Retina (tissue), 1 donor: ENCODE measurements at places on chromosomes 11 and 22.

GRCh38 chr22:23095733-23096342 lies 25.5 kb downstream of the GNAZ start:
- no peak for DNase-seq

DNA sequence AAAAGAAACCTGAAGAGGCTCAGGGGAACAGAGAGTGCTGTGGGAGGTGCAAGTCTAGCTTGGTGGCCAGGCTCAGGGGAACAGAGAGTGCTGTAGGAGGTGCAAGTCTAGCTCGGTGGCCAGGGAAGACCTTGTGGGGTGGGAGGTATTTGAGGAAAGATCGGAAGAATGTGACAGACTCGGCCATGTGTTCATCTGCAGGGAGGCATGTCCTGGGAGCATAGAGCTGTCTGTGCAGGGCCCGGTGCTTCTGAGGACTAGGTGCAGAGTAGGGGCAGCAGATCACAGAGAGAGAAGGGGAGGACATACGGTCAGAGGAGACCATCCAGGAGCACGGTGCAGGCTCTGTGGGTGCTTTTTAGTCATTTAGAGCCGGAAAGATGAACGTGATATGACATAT lies 10.8 kb downstream of the IFITM10 start:
- DNase-seq: no peak

DNA sequence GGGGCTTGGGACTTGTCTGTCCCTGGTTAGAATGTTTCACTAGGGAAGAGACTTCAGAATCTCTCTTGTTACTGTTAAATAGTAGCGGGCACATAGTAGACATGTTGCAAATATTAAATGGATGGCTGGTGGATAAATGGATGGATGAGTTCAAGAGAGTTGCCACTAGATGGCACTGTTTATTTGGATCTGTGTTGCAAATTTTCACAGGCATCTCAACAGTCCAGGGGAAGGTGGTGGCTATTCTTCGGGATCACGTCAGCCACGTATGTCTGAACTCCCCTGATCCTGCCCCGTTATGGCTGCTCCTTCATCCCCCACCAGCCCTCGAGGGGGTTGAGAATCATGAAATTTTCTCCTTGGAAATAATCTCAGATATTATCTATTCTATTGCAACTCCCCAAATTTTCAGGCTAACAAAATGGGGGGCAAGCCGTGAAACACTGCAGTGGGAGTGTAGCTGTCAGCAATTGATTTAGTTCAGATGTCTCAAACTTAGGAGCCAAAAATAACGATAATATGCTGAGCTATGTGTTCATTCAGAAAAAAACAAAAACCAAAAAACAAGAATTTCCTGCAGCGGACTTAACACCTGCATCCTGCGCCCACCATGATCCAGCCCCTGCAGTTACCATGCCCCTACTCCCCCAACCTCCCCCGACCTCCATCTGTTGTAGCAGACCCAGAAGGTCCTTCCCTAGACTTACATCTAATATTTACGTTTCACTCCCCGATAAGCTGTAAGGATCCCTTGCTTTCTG lies 29.1 kb upstream of the BIRC3 start:
- DNase-seq: peak; percentile 72

GRCh38 chr11:107882095-107882820 lies 23.7 kb upstream of the SLC35F2 start:
- DNase-seq: no peak

DNA sequence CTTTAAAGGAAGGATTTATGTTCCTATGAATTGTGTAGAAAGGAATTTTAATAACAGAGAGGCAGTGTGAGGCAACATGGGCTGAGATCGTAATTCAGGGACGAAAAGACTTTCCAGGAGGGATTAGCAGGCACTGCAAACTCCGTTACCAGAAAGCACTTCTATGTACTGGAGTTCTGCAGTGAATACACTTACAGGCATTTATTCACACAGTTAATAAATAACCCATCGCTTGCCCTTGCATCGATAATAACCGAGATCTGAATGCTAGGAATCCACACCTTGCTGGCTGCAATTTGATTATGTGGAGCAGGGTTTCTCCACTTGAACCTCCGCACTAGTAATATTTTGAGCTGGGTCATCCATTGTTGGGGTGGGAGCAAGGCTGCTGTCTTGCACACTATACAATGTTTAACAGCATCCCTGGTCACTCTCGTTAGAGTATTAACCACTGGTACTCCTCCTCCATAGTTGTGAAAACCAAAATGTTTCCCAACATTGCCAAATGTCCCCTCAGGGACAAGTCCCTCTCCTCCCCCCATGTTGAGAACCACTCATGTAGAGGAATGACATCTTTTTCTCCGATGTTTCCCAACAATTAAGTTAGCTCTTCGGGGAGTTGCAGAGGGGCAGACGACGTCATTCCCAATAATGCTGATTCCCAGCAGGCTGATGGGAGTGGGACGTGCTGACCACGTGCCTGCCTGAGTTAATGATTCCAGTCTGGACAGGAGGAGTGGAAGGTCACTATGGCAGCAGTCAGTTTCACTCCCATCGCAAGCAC lies 99.5 kb downstream of the SNX19 start:
- no peak for DNase-seq

GRCh38 chr11:128894685-128895084 lies 3.5 kb downstream of the KCNJ5 start:
- DNase-seq: no peak

- no peak for DNase-seq
These were observed 13.5 kb downstream of the RHBDD3 start for GRCh38 chr22:29254286-29254660.

DNA sequence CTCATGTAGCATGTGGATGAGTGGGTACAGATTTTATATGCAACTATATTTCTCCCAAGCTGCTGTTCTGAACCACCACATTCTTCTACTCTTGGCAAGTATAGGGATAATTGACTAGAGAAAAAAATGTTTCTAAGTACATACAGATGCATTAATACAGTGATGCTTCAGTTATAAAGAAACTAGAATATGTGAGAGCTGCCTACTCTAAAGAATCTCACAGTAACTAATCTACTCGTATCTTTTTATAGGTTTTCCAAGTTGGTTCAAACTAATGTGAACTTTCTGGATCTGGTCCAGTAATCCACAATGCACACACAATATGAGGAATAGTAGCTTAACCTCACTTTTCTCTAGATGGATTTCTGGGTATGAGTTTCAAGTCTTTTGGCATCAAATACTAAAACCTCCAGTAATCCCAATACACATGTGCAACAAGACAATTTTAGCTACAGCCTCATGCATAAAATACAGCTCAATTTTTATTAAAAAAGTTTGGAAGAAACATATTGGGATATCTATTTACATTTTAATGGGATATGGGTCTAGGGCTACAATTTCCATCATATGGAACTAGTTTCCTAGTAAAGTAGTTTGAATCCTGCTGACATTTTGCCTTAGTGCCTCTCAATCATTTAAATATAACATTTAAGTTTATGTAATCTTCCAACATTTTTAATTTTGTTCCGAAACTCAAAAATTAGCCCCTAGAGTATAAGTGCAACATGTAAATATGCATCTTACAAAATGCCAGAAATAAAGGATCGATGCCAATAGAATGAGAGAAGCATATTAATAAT lies 2209.7 kb downstream of the LRRC4C start:
- DNase-seq: no peak

DNA sequence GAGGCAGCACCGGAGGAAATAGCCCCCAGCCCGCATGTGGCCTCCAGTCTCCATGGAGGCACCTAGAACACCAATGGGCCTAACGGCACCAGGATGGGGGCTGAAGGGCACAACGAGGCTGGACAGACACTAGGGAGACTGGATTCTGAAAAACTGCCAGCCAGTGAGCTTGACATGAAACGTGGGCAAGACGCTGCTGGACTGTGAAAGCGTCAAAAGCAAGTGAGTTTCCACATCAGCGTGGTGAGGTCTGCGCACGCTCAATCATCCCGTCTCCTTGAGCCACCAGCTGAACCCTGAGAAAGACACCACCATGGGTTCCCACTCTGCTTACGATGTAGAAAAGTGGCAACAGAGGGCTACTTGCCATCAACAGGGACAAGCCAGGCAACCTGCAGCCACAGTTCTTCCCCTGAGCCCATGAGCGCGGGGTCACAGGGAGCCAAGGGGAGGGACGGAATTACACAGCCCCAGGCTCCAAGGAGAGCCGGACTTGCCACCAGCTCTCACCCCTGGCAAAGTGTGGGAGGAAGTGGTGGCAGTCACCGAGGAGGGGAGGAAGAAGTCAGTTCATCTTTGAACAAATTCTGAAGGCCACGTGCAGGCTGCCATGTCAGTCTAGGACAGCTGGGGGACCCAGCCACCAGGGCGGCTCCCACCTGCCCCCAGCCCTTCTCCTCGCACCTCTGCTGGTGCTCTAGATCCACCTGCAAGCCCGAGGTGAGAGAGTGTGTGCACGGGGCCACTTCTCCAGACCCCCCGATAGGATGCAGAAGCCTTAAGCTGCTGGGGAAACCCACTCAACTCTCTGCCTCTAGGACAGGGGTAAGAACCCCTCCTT lies 131.1 kb downstream of the MPPED1 start:
- DNase-seq: no peak

- DNase-seq: no peak
These were observed 95.7 kb downstream of the TEAD1 start for GRCh38 chr11:12769834-12770345.

DNA sequence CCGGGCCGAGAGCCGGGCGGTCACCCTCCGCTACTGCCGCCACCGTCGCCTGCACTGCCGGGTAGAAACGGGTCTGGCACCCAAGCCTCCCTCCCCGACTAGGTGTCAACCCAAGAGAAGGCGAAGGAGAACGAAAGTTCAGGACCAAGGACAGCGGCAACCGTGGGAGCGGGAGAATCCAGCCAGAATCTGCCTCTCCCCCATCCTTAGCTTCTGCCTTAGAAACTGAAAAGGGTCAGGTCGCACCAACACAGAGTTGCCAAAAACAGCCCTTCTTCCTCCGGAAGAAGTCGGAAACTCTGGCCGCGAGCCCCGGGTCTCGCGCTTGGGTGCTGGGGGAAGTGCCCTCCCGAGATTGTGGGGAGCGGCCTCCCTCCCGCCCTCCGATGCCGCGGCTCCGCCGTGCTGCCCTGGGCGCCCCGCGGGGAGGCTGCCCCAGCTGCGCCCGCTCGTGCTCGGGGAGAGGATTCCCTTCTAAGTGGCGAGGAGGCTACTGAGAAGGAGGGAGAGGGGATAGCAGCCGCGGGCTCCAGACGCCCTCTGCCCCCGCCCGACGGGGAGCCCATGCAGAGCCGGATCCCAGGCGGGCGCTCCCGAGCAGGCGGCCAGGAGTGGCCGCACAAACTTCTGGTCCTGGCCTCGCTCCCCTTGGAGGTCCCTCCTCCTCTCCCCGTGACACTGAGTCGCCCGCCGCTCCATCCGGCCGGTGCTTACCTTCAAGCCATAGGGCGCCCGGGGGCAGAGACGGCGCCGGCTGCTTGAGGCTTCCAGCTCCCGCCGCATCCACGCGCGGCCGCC lies 637 bp downstream of the DRD2 start:
- DNase-seq: peak; percentile 90

DNA sequence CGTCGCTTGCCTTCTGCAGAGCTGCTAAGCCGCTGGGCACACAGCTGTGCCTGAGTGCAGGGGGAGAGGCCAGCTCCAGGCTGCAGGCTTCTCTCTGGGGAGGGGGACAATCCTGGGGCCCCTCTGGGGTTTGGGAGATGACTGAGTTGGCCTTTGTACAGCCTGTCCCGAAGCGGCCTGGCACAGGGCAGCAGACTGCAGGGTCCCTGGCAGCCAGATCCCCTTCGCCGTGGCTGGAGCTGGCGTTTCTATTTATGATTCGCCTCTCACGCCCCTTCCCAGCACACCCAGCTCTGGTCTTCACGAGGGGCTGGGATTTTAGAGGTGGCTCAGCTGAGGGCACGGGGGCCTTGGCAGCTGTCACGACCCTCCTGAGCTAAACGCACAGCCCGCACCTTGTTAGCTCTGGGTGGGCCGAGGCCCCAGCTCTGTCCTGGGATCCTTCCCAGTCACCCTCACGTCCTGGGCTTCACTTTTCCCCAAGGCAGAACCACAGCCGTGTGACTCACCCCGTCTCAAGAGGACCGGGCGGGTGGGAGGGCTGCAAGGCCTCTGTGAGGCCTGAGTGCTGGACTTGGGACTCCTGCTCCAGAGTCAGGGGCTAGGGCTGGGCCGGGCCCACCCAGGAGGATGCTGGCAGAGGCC lies 18.4 kb downstream of the OSBPL5 start:
- no peak for DNase-seq
